ENCODE measurements at places on chromosomes 12 and 14. TPM values are rescaled to one million over a fixed set of nuclear protein-coding genes. Genes with fewer than 3 reads are reported as not detected.

- DNase-seq: no peak
Observed at GRCh38 chr12:95859344-95859816, 628 bp downstream of the SNRPF start.

- no peak for DNase-seq
Observed at GRCh38 chr14:87017335-87017734, 975.6 kb downstream of the GALC start.

DNA sequence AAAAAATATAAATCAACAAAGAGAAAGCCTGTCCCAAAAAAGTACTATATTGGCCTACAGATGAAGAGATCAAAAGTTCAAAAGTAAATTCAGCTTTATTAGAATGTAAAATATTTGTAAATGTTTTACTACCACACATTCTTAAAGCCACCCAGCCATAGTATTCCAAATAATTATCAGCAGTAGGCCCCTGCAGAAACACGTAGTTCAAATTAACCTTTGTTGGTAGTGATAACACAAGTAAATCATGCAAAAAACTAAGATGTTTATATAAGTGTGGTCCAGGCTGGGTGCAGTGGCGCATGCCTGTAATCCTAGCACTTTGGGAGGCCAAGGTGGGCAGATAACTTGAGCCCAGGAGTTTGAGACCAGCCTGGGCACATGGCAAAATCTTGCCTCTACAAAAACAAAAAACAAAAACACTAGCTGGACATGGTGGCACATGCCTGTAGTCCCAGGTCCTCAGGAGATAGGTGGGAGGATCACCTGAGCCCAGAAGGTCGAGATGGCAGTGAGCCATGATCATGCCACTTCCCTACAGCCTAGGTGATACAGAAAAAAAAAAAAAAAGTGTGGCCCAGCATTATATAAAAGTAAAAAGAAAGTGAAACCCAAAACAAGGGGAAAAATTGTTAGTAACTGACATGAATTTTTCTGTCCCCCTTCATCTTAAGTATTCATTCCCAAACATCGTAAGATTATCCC, 17.9 kb downstream of the SPTLC2 start:
- no peak for DNase-seq

DNA sequence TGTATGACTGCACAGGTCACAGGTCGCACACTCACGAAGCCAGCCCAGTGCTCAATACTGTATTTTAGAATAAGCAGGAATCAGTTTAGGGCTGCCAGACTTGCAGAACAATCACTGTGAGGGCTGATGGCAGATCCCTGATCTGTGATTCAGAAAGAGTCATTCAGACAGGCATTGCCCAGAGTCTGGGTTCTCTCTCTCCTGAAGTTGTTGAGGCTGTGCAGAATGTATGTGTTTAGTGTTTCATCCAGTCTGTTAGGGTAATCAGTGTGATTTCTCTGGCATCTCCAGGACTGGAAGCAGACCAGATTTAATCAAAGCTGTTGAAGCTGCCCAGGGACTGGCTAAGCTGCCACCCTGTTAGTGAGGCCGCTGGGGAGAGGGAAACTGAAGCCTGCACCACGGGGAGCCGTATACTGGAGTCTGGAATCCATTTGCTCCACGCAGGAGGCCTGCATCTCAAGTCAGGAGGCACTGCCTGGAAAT, 69.3 kb downstream of the ETV6 start:
- DNase-seq: no peak

DNA sequence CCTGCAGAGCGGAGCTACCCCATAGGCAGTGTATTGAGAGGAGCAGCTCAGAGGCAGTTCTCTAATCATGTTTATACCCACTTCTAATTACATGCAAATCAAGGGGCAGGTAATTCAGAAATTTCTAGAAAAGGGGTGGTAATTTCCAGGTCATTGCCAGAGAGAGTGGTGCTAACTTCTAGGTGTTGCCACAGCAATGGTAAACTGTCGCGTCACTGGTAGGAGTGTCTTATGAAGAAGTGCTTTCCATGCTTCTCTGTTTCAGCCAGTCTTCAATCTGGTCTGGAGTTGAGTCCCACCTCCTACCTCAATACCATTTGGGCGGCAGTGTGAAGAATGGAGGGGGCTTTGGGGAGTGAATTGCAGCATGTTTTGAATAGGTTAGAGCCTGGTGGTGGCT, 8.5 kb upstream of the AMN1 start:
- DNase-seq: no peak

DNA sequence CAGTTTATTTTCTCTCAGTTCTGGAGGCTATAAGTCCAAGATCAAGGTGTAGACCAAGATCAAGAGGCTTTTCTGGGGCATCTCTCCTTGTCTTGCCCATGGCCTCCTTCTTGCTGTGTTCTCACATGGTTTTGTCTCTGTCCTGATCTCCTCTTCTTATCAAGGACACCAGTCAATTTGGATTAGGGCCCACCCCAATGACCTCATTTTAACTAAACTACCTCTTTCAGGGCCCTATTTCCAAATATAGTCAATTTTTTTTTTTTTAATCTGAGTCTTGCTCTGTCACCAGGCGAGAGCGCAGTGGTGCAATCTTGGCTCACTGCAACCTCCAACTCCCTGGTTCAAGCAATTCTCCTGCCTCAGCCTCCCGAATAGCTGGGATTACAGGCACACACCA, 50.8 kb downstream of the TSHR start:
- no peak for DNase-seq

The OR4K1 gene
- total RNA-seq: not detected

The MYO1A gene
- not detected for total RNA-seq
